ENCODE measurements at places on chromosomes 1 and 21.

GRCh38 chr1:8239039-8239305 is 78.9 kb upstream of the SLC45A1 start:
- no peak for DNase-seq

DNA sequence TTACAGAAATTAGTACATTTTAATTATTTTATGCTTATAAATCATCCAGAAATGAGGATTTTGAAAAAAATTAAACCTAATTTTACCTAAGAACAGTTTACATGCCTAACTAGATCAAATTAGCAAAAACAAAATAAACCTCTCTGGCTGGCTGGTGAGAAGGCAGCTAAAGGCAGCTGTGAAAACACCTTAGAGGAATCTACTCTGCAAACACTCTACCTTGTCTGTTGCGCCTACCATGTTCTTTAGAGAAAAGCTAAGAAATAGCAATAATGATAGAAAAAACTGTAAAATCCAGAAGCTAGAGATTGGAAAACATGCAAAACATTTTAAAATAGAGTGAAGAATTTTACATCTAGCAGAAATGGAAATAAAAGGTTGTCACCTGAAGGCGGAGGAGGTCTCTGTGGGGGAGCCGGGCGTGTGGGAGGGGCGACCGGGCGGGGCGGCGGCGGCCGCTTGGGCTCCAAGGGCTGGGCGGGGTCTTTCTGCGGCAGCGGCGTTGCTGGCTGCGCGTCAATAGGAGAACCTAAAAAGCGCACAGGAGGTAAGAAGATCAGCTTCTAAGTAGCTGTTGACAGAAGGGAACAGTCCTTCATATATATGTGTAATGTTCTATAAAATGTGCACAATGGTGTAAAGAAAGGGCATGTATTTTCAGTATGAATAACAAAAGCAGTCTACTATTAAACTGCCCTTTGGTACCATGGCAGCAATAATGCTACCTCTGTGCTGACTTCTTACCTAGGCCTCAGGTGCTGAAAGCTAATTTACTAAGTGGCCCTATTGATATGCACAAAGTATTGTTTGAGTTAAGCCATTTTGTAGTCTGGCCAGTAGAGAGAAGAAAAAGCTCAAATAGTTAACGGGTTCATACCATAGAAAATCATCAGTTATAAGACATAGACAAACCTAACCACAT is 33.3 kb upstream of the CFAP298 start:
- DNase-seq = no peak

DNA sequence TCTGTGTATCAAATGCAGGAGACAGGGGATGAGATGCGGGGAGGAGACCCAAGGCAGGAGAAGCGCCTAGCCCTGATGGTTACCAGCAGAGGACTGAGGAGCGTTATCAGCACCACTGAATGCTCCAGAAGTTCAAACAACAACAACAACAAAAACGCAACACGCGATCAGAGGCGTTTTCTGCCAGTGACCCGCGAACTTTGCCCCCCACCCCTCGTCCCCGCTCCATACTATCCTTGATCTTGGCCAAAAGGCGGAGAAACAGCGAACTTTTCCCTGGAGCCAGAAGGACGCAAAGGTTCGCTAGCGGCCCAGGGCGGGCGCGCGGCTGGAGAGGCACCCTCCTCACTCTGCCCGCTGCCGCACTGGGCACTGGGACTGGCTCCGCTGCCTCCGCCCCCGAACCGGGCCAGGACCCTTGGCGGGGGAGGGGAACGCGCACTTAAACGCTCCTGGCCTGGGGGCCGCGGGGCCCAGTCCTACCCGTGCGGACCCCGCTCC is 699 bp downstream of the ECHDC2 start:
- no peak for DNase-seq

DNA sequence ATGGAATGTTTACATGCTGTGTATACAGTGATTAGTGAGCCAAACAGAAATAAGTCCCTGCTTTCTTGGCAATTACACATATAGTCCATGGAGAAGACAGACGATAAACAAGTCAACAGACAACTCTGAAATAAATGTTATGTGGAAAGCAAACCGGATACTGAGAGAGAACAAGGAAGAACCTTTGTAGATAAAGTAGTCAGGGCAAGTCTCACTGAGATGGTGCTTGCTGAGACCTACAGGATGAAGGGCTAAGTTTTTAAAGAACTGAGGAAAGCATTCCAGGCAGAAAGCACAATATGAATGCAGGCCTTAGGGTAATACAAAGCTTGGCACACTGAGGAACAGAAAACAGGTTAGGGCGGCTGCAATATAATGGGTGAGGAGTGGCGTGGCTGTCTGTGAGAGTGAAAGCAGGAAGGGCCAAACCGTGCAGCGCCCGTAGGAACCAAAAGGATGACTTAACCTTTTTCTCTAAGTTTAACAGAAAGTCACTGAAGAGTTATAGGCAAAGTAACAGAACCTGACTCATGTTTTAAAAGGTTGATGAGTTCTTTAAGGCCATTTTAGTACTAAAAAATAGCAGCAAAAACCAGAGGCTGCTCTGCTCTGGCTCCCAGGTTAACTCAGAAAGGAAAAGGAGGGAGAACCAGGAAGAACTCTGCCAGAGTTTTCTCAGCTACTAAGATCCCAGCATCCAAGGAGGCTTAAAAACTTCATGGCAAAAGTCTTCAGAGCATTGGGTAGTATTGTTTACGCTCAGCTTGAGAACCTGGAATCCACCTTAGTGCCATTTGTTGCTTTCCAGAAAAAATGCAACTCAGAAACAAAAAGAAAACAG is 8.7 kb upstream of the TTF2 start:
- DNase-seq = no peak

- DNase-seq = no peak
Observed at GRCh38 chr1:183720028-183720427, 66.9 kb upstream of the APOBEC4 start.

DNA sequence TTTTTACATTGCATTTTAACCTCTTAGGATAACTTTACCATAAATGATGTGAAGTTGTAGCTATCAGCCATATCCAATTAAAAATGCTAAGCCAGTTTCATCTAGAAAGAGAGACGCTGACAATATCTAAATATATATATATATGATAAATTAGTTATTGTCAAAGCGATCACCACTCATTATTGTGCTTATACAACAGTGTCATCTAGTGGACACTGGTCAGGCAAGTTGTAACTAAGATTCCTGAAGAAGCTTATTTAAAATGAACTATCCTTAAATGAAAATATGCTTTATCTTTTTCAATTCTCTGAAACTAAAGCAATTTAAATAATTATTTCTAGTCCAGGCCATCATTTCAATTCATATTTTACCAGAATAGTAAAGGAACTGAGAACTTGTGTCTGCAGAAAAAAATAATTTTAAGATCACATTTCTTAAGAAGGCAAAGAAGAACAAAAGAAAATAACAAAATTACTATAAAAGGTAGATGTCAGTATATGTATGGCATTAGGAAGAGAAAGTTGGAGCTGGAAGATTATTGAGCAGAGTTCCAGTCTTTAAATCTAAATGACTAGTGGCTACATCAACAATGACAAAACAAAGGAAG is 193.3 kb upstream of the SNX7 start:
- DNase-seq = peak; percentile 18

DNA sequence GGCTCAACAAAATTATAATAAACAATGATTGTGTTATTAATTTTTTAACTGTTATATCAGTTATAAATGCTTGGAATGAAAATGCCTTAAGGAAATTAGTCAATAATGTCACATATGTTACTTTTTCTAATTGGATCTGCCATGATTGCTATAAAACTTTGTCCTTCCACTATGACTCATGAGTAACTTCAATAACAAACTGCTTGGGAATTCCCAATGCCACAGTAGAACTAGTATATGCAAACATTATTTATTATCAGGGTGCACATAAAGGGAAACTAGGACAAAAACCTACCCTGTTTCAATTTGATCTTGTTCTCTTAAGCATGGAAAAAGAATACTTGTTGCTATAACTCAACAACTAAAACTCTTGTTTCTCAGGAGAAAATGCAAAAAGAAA is 59.1 kb upstream of the PDC start:
- DNase-seq = no peak

GRCh38 chr1:205312866-205313562 is 8.5 kb downstream of the NUAK2 start:
- no peak for DNase-seq

DNA sequence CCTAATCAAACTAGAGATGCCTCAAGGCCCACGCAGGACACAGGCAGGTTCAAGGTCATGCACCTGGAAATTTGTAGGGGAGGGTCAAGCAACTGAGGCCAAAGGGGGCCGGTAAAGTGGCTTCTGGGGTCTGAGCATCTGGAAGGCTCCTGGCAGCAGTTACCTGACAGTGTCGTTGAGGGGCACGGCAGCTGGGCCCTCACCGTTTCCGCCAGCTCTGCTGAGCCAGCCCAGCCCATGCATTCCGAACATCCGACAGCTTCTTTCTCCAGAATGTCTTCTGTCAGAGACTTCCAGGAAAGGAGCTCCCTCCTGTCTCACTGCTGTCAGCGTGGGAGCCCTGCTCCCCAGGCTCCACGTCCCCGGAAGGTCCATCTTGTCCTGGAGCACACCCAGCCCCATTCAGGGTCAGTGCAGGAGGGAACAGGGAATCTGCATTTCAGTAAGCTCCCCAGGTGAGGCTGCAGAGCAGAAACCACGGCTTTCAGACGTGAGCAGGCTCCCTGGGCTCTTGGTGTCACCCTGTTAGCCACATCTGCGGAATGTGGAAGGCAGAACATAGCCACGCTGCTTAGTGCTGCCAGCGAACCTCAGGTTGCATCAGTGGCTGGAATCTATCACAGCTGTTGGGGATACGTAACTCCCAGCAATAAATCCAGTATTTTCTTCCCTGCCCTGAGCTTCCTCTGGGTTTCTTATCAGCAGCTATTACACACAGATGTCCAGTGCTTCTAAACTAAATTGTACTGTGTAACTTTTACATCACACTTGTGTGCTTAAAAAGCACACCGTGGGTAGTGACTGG is 36.3 kb upstream of the FAM3B start:
- no peak for DNase-seq

- DNase-seq = no peak
Observed at GRCh38 chr1:1994536-1994935, 9.1 kb downstream of the CFAP74 start.

- no peak for DNase-seq
Observed at GRCh38 chr1:24085546-24085945, 26.4 kb downstream of the MYOM3 start.

- DNase-seq = no peak
Observed at GRCh38 chr1:178543290-178543607, 30.3 kb downstream of the TEX35 start.

- no peak for DNase-seq
Observed at GRCh38 chr1:24860841-24861240, 69.2 kb downstream of the RUNX3 start.

GRCh38 chr1:218525451-218526197 is 180.5 kb downstream of the TGFB2 start:
- DNase-seq = no peak

- DNase-seq = no peak
Observed at GRCh38 chr1:185152187-185152767, 4.5 kb downstream of the TRMT1L start.
